ENCODE measurements at places on chromosomes 7 and 10.

- DNase-seq, result no peak
Measured at GRCh38 chr7:30365621-30366020, 81.2 kb downstream of the ZNRF2 start.

DNA sequence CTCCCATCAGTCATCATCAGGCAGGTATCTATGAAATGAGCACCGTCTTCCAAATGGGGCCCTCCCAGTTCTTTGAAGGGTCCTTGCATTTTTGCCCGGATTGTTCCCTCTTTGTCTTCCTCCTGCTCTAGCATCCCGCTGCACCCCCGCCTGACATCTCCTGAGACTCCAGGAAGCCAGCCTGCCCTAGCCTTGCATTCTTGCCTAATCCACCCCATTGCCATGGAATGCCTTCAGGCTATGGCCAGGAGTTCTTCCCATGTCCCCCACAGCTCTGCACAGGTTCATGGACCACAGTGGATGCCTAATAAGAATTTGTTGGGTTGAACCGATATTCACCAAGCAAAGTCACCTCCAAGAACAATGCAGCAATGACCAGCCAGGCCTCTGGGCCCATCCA lies 62.1 kb downstream of the ZMIZ1 start:
- no peak for DNase-seq

DNA sequence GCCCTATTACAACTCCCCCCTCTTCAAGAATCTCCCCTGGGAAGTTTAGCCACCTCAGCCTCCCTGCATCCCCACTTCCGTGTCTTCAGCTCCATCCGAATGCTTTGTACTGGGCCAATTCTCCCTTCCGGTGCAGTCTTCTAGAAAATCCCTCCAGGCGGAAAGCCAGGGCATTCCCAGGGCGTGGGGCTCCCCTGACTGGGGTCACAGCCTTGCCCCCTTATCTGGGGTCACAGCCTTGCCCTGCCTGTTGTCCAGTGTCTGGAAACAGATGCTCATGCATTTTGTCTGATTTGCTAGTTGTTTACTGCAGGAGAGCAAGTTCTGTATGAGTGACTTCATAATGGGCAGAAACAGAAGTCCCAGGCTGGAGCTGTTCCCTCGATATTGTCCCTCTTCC lies 112.5 kb upstream of the TCERG1L start:
- DNase-seq, result no peak

DNA sequence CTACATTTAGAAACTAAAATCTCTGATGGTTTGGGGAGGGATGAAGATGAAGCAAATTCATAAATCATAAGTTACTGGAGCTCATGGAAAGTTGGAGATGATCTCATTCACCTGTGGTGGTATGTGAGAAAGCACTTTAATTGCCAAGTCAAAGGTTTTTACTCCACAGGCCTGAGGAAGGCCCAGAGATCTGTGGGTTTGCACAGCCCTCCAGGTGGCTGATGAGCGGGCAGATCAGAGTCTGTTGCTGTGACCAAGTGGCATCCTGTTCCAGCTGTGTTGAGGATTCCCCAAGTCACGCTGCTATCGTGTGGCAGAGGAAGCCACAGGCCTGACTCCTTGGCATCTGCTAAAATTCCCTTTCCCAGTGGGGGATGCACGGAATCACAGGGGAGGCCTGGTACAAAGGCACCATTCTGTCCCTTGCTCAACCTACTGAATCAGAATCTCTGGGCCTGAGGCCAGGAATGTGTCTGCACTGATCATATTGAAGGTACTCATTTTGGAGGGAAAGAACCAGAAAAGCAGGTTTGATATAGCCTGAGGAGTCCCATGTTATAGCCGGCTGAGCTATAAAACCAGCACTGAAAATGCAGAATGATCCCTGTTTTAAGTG lies 19.7 kb upstream of the DDC start:
- DNase-seq, result no peak

GRCh38 chr7:107667341-107667740 lies 6.7 kb downstream of the SLC26A4 start:
- no peak for DNase-seq

- no peak for DNase-seq
Measured at GRCh38 chr10:128712661-128713400, 586.6 kb upstream of the MKI67 start.

GRCh38 chr10:34931216-34931615 lies 116.1 kb upstream of the PARD3 start:
- no peak for DNase-seq

- no peak for DNase-seq
Measured at GRCh38 chr7:98287486-98287959, 6.0 kb downstream of the BRI3 start.

Measured in T-cell (primary cell).